Panc1 (cell line): ENCODE measurements at places on chromosomes 6 and 20.
A peak's percentile ranks its signal among the peaks of the same experiment; 100 is the strongest.

DNA sequence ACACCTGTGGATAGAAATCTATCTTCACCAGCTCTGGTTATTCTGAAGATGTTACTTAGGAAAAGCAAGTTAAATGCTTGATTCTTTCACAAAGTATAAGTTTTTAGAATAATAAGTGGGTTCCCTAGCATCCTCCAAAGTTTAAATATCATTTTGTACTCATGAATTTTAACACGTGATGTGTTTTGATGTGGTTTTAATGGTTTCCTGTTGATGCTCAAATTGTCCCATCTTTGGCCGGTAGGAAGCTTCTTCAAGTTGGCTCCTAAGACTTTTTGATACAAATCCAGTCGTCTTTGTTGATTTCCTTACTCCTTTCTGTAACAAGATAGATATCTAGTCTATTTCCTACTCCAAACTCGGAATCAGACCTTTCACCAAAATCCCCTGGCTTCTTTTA lies 94.5 kb upstream of the STXBP5 start:
- peaks cover 12% of the 10 kb centered on the region for H3K4me1 ChIP-seq
- H3K27me3 ChIP-seq: no peaks in the 10 kb centered on the region
- H3K36me3 ChIP-seq: no peaks in the 10 kb centered on the region
- H3K4me3 ChIP-seq: no peak overlapping the region
- H3K27ac ChIP-seq: no peak overlapping the region

GRCh38 chr6:33604941-33605854 lies 15.9 kb upstream of the ITPR3 start:
- peaks cover 18% of the 10 kb centered on the region for H3K4me1 ChIP-seq
- no peaks in the 10 kb centered on the region for H3K27me3 ChIP-seq
- no peak overlapping the region for H3K4me3 ChIP-seq

DNA sequence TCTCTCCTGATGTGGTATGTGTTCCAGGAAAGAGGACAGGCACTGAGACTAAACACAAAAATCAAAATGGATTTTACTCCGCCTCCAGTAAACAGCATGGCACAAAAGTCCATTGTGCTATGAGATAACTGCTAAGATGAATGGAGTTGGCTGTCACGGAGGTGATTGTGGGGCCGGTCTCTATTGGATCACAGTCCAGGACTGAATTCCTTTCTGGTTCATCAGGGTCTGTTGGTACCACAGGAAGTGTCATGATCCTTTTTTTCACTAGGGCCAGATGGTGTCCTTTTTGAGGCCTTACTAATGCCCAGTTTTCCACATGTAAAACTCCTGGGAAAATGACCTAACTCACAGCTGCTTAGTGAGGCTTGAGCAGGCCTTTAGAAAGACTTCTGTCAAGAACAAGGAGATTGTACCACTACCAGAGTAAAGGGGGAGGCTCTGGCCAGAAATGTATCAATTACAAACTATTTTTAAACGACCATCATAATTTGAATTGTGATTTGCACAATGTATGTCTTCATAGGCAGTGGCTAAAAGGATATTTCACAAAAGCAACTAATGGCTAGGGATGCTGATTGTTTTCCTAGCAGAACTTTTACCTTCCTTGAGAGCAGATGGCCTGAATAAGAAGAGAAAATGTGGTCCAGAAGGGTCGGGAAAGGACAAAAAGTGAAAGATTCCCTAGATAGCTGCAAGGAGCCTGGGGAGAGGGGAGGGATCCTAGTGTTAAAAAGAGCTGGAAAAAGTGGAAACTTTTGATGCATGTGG lies 192.2 kb upstream of the POU3F2 start:
- no peaks in the 10 kb centered on the region; the same call in 1 of the 2 replicates for H3K27me3 ChIP-seq
- H3K36me3 ChIP-seq: no peaks in the 10 kb centered on the region; the same call in 1 of the 2 replicates
- no peaks in the 10 kb centered on the region for H3K4me1 ChIP-seq
- H3K4me3 ChIP-seq: no peak overlapping the region
- H3K27ac ChIP-seq: no peak overlapping the region

- peaks cover 5% of the 10 kb centered on the region for H3K27me3 ChIP-seq
- H3K4me1 ChIP-seq: no peaks in the 10 kb centered on the region; the same call in 1 of the 2 replicates
- DNase-seq: no peak
- H3K36me3 ChIP-seq: no peaks in the 10 kb centered on the region
- no peak overlapping the region for H3K27ac ChIP-seq
Measured at GRCh38 chr20:48163505-48163904, 378.2 kb upstream of the SULF2 start.

GRCh38 chr6:149190224-149190831 lies 127.2 kb upstream of the TAB2 start:
- no peaks in the 10 kb centered on the region for H3K4me1 ChIP-seq
- no peaks in the 10 kb centered on the region for H3K27me3 ChIP-seq
- no peaks in the 10 kb centered on the region for H3K36me3 ChIP-seq
- peak; percentile 2 for DNase-seq

DNA sequence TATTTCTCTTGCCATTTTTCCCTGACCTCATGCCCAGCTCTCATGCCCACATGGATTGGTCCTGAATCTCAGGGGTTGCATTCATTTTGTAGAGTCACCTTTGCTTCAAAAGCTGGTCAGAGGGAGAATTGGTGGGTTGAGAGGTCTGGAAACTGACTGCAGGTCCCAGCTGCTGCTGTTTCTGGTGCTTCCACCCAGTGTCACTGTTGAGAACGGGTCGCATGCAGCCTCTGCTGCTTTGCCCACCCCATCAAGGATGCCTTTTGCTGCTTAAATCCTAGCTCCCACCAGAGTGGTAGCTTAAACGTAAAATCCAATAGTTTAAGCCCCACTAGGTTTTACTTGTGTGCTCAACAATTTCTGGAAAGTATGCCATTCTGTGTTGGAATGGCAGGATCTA lies 211.4 kb upstream of the TSHZ2 start:
- no peaks in the 10 kb centered on the region for H3K27me3 ChIP-seq
- no peak overlapping the region for H3K4me3 ChIP-seq
- no peaks in the 10 kb centered on the region for H3K4me1 ChIP-seq
- no peak for DNase-seq
- no peaks in the 10 kb centered on the region for H3K36me3 ChIP-seq
